Activated CD4-positive, alpha-beta T cell treated with anti-CD3 and anti-CD28 coated beads, Interleukin-2, Interleukin-6, amounts not matched to agents 100 ng/mL and 50 ng/mL, durations not matched to agents 16 hours and 8 hours (primary cell): ENCODE measurements at places on chromosomes 1 and 21.
A peak's percentile ranks its signal among the peaks of the same experiment; 100 is the strongest.

DNA sequence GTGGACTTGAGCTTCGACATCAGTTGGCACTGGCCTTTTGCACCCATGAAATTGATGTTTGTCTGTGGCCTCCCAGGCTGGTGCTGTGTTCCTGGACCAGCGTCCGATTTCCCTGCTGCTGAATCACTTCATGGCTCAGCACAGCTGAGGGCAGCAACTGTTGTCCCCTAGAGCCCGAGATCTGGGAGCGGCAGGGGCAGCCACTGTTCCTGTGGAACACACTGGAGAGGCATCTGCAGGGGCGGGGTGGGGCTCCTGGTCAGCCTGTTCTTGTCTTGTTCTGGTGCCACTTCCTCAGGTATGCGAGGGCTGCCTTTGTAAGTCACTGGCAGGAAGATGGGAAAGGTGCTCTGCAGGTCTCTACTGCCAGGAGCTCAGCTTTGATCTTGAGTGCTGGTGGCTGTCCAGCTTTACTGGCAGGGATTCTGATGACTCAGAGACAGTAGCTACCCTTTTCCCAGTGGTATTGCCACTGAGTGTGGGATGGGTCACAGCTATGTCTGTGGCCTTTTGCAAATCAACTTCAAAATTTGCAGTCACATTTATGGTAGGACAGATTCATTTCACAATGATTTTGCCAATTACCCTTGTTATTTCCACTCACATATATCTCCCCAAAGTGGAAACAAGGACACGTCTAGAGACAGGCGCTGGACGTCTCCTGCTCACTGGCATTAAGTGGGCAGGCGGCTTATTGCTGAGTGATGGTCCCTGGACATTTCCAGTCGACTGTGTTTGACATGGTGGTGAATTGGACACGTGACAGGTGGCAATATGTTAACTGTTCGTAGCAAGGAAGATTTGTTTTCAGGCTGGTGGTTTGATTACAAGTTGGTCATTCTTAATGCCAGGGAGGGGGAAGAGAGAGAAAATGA lies 15.3 kb downstream of the AGPAT3 start:
- no peak for DNase-seq

DNA sequence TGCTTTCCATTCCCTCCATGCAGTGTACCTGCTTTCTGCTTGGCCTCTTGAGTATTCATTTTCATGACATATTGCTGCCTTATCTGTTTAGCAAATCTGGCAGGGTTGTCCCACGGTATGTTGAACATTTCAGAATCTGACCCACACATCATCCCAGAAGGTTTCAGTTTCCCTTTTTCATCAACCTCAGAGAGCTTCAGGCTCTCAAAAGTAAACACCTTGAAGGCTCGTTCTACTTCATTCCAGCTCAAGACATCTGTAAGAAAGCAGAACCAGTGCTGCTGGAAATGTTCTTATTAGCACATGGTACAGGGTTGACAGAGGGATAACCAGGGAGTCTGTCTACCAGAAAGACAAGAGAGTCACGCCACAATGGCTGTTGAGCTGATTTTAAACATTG lies 103.6 kb downstream of the SPAG17 start:
- peak; percentile 20 for DNase-seq

- peak; percentile 5 for DNase-seq
These were observed 334.4 kb downstream of the DSCAM start for GRCh38 chr21:40512590-40512989.

- DNase-seq: no peak
These were observed 1.4 kb upstream of the ANKRD13C start for GRCh38 chr1:70355920-70356319.
